Fibroblast of skin of back (primary cell): ENCODE measurements at places on chromosomes 6 and 20.

- DNase-seq: no peak
Observed at GRCh38 chr20:45377269-45377668, 856 bp downstream of the TP53TG5 start.

DNA sequence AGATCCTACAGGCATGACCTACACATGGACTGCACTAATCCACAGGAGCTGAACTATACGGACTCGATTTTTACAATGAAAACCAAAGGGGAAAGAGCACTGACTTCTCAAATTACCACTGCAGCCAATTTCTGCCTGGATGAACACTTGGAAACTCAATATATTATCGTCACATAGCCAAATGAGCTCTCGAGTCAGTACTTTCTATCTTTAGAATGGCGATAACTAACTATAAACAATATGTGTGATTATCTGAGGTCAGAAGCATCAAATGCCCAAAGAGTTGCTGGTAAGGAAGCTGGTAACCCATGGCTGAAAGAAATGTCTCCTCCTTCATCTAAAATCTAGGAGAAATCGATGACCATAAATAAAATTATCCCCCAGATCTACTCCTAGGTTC lies 86.7 kb downstream of the KIF16B start:
- DNase-seq: no peak

DNA sequence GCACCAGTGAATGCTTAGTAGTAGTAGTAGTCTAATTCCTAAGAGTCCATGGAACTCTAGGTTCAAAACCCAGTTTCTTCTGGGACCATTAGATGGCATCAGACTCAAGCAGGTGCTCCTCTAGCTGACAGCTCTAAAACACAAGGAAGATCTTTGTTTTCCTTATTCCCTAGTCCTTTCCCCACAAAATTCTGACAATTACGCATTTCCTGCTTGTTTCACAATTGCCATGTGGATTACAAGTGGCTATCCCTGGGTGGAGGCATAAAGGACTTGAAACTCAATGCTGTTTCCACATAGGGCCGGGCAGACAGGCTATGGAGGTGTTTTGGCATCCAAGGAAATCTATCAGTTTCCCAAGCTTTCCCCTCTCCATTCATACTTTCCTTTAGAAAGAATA lies 9.2 kb upstream of the HLA-DOB start:
- DNase-seq: peak; percentile 44

DNA sequence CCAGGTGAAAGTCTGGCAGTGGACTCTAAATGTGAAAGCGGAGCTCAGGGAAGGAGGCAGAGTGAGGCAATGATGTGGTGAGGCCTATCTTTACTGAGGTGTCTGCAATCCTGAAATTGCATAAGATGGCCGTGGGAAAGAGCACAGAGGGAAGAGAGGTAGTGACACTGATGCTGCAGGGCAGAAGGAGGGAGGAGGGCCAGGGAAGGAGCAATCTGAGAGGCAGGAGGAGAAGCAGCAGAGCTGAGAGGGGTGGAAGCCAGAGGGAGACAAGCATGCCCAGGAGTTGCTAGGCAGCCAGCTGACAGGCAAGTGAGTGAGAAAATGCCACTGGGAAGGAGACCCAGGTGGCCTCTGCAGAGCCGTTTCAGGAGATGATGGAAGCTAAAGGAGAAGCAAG lies 97.4 kb upstream of the CNR1 start:
- no peak for DNase-seq

- DNase-seq: no peak
Observed at GRCh38 chr6:97909380-97909779, 626.4 kb upstream of the MMS22L start.

DNA sequence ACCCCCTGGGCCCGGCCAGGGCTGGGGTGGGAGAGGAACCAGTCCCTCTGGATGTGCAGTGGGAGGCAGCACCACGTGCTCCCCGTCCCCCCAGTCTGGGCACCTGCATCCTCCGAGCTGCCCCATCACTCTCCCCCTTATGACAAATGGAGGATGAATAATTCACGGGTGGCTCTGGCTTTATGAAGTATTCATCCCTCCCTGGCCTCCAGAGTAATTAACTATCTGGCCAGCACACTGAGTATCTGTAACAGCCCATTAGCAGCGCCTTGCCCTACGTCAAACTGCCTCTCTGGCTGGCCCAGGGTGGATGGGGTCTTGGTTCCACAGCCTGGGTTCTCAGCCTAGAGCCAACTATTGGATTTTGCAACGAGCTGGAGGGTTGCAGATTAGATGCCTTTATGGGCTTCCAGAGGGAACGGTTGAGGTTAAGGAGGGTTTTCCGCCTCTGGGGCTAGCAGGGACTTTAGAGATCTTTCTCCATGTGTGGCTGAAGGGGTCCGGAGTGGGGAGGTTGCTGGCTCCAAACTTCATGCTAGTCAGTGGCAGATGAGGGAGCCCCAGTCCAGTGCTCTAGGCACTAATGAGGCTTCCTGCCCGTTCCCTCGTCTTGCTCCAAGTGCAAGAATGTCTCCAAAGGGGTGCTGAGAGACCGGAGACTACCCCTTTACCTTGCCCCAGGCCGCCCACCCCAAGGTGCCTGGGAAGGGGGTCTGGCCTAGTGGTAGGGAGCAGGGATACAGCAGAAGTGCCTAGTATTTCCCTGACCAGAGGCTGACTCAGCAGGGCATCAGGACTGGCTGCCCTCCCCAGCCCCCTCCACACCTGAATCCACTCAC lies 53.5 kb upstream of the MLN start:
- no peak for DNase-seq

GRCh38 chr6:155481215-155481614 lies 25.6 kb upstream of the NOX3 start:
- peak; percentile 85 for DNase-seq

DNA sequence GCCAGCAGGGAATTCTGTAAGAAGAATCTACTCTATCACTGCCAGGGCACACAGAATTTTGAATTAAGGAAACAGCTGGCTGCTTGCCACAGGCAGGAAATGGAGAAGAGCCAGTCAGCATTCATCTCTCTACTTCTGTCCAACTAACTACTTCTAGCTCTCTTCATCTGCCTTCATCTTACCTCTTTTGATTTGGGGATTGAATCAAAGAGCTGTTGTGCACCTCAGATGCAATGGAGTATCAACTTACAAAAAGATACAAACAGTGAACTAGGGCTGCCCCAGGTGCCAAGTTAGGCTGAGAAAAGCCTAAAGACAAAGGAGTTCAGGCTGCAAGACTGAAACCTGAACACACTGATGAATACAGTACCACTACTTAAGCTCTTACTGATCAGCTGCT lies 82.0 kb downstream of the PTPRK start:
- no peak for DNase-seq

GRCh38 chr6:116370760-116371119 lies at the start of gene DSE:
Gene DSE, plus strand, starts transcription at chr6:116370947. Its CDS starts 28,304 bp downstream, at chr6:116399251.
- peak; percentile 86 for DNase-seq

GRCh38 chr6:148193063-148193680 lies 149.5 kb upstream of the SASH1 start:
- peak; percentile 10 for DNase-seq

- no peak for DNase-seq
Observed at GRCh38 chr6:162092816-162093502, 634.6 kb downstream of the PRKN start.

DNA sequence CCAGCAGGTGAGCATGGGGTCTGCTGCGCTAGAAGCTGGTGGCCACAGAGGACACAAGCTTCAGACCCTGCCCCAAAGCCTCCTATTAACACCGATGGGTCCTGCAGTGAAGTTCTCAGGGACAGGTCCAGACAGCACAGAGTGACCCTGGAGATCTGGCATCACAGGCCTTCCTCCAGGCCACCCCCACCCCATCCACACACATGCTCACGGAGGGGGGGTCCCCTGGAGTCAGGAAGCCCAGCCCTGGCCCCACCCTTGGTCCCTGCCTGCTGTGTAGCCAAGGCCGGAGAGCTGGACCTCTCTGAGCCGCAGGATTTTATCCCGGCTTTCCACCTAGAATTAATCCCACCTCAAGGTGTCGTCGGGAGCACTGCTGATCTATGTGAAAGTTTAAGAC lies 167.3 kb downstream of the TAF4 start:
- DNase-seq: no peak

DNA sequence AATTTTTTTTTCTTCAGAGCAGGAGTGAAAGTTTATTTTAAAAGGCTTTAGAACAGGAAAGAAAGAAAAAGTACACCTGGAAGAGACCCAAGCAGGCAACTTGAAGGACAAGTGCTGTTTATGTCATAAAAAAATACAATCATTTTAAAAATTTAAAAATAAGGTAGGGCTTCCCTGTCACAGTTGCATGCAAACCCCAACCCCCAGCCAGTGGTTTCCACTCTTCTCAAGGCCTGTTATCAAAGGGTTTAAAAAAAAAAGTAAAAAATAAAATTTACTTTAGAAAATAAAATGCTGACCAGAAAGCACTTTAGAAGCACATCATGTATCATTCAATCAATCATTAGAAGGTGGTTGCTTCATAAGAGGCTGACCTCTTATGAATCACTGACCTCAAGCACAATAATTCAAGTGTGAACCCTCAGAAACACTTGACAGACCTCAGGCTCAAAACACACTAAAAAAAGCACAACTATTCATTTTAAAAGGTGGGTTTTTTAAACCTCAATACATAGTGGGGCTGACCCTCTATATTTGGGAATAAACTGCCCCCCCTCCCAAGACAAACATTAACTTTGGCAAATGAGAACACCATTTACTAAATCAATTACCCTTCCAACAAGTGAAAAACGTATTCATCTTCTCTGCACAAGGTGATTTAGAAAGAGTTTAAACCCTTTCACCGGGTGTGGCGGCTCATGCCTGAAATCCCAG lies 15.6 kb downstream of the ILRUN start:
- no peak for DNase-seq

GRCh38 chr6:99189823-99190721 lies 159.4 kb downstream of the FAXC start:
- DNase-seq: no peak

- no peak for DNase-seq
Observed at GRCh38 chr6:129485746-129486145, 224.2 kb downstream of the ARHGAP18 start.

GRCh38 chr6:85388531-85388930 lies 61.4 kb upstream of the NT5E start:
- no peak for DNase-seq

DNA sequence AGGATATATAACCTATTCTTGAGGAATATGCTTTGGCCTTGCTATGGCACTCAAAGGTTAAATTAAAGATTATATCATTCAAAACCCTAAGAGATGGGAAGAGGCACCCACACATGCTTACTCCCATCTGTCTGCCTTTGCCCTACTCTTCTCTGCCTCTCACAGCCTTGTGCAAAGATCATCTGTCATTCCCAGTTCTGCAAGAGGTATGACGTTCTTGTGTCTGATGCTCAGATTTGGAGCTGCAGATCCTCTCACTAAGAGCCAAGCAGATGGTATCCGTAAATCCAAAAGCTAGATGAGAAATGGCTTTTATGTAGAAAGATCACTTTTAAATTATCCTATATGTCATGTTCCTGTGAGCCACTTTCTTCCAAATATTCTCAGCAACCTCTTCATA lies 112.0 kb downstream of the GPR63 start:
- DNase-seq: no peak

DNA sequence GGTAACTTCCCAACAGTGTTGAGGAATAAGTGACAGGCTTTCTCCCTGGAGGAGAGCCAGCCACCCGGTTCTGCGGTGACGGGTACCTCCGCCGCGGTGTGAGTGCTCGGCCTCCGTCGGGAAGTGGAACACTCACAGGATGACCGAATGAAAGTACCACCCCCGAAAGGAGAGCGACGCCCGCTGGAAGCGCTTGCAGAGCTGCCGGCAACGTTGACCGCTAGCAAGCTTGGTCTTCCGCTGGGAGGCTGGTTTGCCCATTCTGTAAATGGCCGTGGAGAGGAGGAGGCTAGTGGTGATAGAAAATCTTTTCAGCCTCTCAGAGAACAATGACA lies 614 bp upstream of the TMEM242 start:
- DNase-seq: peak; percentile 80

DNA sequence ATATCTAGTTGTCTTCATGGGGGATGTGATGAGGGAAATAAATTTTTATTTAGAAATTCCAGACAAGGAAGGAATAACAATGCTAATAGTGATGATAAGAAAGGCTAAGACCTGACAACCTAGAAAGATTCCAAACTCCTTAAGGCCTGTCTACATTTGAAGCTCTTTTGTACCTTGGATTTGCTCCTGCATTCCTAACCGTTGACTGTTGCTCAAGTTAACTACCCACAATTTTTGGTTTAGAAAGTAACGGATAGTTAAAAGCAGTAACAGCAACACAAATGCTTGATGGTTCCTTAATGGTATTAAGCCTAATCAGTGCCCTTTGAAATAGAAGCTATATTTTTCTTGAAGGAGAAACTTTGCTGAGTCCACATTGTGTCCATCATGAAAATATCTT lies 52.9 kb downstream of the TRMT11 start:
- peak; percentile 29 for DNase-seq

GRCh38 chr20:24987244-24987643 lies 5.3 kb downstream of the APMAP start:
- DNase-seq: no peak

GRCh38 chr6:36133912-36134311 lies 3.6 kb downstream of the MAPK13 start:
- DNase-seq: no peak

GRCh38 chr20:38187517-38187916 lies 22.4 kb upstream of the TGM2 start:
- DNase-seq: no peak

- DNase-seq: peak; percentile 39
Observed at GRCh38 chr20:41786158-41786557, 168.0 kb upstream of the CHD6 start.

- DNase-seq: no peak
Observed at GRCh38 chr20:23403751-23404150, 17.5 kb downstream of the NAPB start.

DNA sequence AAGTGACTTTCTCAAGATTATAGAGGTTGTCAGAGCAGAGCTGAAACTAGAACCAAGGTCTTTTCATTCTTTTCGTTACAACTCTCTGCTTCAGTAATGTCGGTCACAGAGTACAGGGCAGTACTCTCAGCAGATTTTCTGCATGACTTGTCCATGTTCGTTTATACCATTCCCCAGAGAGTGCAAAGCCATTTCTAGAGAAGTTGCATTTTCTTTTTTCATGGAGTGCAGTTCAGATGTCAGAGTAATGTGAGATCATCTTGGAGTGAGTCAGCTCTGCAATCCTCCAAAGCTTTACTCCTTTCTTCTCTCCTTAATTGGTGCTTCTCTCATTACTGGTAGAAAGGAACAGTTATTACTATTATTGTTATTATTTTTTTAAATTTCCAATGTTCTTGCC lies 115.6 kb upstream of the B3GAT2 start:
- DNase-seq: peak; percentile 23
